MM.1S (cell line): ENCODE measurements at places on chromosomes 5 and 9.

- H3K4me3 ChIP-seq: no peak overlapping the region
- no peak for DNase-seq
- H3K36me3 ChIP-seq: no peaks in the 10 kb centered on the region
- H3K27ac ChIP-seq: no peak overlapping the region
These were observed 361.0 kb upstream of the CDH6 start for GRCh38 chr5:30832519-30832918.

DNA sequence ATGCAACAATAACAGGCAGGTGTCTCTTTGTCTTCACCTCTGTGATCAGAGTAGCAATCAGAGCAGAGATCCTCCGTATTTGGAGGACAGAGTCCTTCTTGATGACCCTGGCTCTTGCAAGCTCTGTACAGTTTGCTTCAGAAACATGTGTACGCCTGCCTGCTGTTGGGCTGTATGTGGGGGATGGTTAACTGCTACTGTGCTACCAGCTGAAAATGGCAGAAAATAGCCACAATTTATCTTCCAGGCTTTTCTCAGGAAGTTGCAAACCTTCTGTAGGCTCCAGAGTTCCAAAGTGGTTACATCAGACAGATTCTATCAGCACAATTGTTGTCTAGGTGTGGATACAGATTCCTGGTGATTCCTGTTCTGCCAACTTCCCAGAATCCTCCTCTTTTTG lies 35.5 kb downstream of the DDX46 start:
- H3K27me3 ChIP-seq: no peaks in the 10 kb centered on the region
- DNase-seq: no peak
- H3K36me3 ChIP-seq: peaks cover 9% of the 10 kb centered on the region; the same call in 1 of the 2 replicates
- no peak overlapping the region for H3K27ac ChIP-seq

DNA sequence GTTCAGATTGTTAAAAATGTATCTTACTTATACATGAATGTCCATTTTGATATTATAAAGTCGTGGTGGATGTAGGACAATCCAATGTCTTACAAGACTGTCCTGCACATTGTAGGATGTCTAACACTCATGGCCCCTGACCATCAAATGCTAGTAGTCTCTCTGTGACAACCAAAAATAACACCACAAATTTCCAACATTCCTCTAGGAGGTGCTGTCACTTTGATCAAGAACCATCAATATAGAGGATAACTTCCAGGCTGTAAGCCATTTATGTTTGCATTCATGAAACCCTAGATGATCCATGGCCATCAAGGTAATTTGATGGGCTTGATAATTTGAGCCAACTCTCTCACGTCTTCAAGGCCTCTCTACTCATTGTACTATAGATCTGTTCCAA lies 20.5 kb upstream of the ZFR start:
- H3K27me3 ChIP-seq: no peaks in the 10 kb centered on the region
- no peaks in the 10 kb centered on the region for H3K4me1 ChIP-seq
- H3K4me3 ChIP-seq: no peak overlapping the region
- H3K36me3 ChIP-seq: no peaks in the 10 kb centered on the region
- DNase-seq: no peak

DNA sequence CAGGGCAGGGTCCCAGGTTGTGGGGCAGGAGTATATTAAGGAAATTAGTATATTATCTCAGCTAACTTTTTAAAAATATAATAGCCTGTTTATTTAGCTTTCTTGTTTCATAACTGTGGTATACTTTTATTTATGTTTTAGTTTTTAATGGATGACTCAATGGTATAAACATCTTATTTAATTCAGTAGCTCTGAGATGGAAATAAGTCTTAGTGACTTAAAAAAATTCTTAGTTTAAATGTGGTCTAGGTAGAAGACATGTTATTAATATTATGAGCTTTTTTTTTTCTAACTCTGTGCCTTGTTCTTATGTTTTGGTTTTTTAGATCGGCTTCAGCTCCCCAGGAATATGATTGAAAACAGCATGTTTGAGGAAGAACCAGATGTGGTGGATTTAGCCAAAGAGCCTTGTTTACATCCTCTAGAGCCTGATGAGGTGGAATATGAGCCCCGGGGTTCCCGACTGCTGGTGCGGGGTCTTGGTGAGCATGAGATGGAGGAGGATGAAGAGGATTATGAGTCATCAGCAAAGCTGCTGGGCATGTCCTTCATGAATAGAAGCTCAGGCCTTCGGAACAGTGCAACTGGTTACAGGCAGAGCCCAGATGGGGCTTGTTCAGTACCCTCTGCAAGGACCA lies 43.1 kb downstream of the LNPEP start:
- no peak overlapping the region for H3K4me3 ChIP-seq
- H3K27ac ChIP-seq: no peak overlapping the region
- no peaks in the 10 kb centered on the region for H3K4me1 ChIP-seq
- DNase-seq: no peak
- no peaks in the 10 kb centered on the region for H3K27me3 ChIP-seq

DNA sequence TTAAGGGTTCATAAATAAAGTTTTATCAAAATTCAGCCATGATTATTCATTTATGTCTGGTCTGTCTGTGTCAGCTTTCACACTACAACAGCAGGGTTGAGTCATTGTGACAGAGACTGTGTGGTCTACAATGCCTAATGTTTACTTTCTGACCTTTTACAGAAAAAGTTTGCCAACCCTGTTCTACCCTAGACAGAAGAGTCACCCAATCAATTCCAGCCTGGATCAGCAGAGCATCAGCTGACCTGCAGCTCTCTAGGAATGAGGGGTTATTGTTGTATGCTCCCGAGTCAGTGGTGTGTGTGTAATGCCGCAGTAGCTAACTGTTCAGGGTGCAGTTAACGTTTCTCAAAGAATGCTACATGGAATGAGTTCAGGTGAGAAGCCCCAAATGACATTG lies 87.3 kb downstream of the HRH2 start:
- no peak overlapping the region for H3K4me3 ChIP-seq
- no peak overlapping the region for H3K27ac ChIP-seq
- H3K27me3 ChIP-seq: peaks cover 9% of the 10 kb centered on the region
- H3K4me1 ChIP-seq: no peaks in the 10 kb centered on the region
- H3K36me3 ChIP-seq: no peaks in the 10 kb centered on the region

- H3K4me1 ChIP-seq: no peaks in the 10 kb centered on the region
- no peaks in the 10 kb centered on the region for H3K36me3 ChIP-seq
- DNase-seq: no peak
- no peak overlapping the region for H3K27ac ChIP-seq
- H3K27me3 ChIP-seq: no peaks in the 10 kb centered on the region
- no peak overlapping the region for H3K4me3 ChIP-seq
These were observed 187.7 kb upstream of the POU5F2 start for GRCh38 chr5:93929131-93929530.

- DNase-seq: no peak
- peaks cover 26% of the 10 kb centered on the region; the same call in 1 of the 2 replicates for H3K36me3 ChIP-seq
- H3K4me1 ChIP-seq: peaks cover 33% of the 10 kb centered on the region
- H3K4me3 ChIP-seq: peak overlapping the region; percentile 93
- H3K27me3 ChIP-seq: no peaks in the 10 kb centered on the region
These were observed 683 bp downstream of the CLPTM1L start for GRCh38 chr5:1343931-1344901.

- 0 out of 2 replicates have a peak, but pooled peaks cover 6% of the 10 kb centered on the region for H3K4me1 ChIP-seq
- H3K27me3 ChIP-seq: no peaks in the 10 kb centered on the region
- peak; percentile 40 for DNase-seq
- H3K27ac ChIP-seq: no peak overlapping the region
- no peaks in the 10 kb centered on the region for H3K36me3 ChIP-seq
These were observed 14.9 kb upstream of the NDUFB6 start for GRCh38 chr9:32587901-32588300.

DNA sequence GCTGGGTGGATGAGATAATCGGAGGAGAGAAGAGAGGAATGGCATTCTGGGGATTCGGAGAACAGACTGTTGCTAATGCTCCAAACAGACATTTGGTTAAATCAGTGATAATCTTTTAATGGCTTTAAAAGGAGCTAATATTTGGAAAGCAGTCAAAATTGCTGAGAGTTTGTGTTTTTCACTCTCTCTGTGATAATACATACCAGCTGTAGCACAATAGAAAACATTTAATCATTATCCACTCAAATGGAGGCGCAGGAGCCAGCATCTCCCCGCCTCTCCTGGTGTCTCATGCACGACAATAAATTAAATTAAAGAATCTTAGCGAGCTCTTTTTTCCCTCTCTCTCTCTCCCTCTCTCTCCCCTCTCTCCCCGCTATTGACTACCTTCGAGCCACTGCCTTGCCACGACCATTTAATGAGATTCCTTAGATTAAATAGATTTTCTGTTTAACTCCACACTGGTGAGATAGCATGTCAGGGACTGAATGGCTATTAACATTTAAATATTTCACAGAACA lies 268.6 kb upstream of the MVB12B start:
- H3K4me3 ChIP-seq: no peak overlapping the region
- H3K27ac ChIP-seq: no peak overlapping the region
- no peaks in the 10 kb centered on the region for H3K36me3 ChIP-seq

DNA sequence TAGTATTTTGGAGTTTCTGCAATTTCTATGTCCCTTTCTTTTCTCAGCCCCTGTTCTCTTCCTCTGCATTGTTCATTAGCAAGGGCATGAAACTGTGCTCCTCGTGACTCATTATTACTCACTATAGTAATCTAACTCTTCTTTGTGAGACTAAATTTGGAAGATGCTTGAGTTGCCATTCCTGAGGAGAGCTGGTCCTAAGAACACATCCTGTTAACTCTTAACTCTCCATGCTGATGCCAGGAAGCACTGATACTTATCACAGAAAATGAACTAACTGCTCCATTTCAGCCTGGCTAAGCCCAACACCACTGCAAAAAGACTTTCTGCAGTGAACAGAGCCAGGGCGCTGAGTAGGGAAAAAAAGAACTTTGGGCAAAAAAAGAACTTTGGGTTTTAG lies 10.6 kb upstream of the CSNK1A1 start:
- no peaks in the 10 kb centered on the region for H3K27me3 ChIP-seq
- DNase-seq: peak; percentile 87
- peaks cover 34% of the 10 kb centered on the region for H3K4me1 ChIP-seq
- H3K4me3 ChIP-seq: peak overlapping the region; percentile 25
- peak overlapping the region; percentile 83 for H3K27ac ChIP-seq
- no peaks in the 10 kb centered on the region for H3K36me3 ChIP-seq

- no peaks in the 10 kb centered on the region for H3K36me3 ChIP-seq
- no peak for DNase-seq
- no peak overlapping the region for H3K4me3 ChIP-seq
- H3K27me3 ChIP-seq: no peaks in the 10 kb centered on the region
- no peaks in the 10 kb centered on the region for H3K4me1 ChIP-seq
These were observed 727.1 kb upstream of the GRAMD2B start for GRCh38 chr5:125695996-125696655.

GRCh38 chr9:6410633-6411032 lies 2.4 kb upstream of the UHRF2 start:
- no peak overlapping the region for H3K27ac ChIP-seq
- peaks cover 9% of the 10 kb centered on the region for H3K4me1 ChIP-seq
- DNase-seq: no peak
- no peaks in the 10 kb centered on the region for H3K27me3 ChIP-seq

GRCh38 chr5:134851307-134851923 lies 5.6 kb downstream of the C5orf24 start:
- H3K36me3 ChIP-seq: 0 out of 2 replicates have a peak, but pooled peaks cover 5% of the 10 kb centered on the region
- no peaks in the 10 kb centered on the region for H3K27me3 ChIP-seq
- H3K4me3 ChIP-seq: no peak overlapping the region
- peaks cover 3% of the 10 kb centered on the region; the same call in 1 of the 2 replicates for H3K4me1 ChIP-seq
- H3K27ac ChIP-seq: no peak overlapping the region

DNA sequence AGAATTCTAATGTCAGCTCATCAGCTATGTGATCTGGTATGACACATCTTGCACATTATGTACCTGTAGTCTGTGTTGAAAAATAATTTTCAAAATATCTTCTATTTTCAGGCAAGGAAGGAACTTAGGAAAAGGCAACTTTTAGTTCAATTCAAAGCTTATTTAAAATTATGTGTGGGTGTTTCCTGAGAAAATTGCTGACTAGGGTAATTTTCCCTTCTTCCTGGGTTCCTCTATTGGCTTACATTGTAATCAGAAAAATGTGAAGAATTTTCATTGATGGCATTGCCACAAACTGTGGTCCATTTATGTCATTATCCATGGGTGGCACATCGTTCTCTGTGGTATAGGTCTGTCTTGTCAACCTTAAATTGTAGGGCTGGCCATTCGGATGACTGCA lies 328.7 kb upstream of the SGCD start:
- H3K36me3 ChIP-seq: no peaks in the 10 kb centered on the region
- DNase-seq: no peak
- no peak overlapping the region for H3K4me3 ChIP-seq
- no peaks in the 10 kb centered on the region for H3K27me3 ChIP-seq

DNA sequence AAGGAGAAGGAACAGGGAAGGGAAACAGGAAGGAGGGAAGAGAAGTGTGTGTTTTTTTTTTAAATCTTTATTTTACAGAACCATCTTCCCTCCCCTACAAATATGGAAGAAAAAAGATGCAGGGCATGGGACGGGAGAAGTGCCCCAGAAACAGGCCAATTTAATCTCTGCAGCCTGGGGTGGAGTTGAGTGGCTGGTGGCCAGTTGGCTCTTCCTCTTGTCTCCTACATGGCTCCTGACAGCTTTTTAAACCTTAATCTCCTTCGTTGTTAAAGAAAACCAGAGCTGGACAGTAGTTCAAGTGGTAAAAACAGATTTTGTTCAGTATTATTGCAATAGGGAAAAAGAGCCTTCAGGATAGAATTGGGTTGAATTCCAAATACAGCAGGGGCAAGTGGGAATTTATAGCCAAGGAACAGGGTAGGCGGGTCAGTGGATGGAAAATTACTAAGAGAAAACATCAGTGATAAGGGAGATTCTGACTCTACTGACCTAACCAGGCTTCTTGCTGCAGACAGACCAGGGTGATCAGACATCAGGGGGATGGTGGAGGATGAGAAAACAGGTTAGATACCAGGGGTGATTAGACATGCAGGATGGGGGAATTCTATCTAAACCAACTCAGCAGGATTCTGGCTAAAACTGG lies 125.1 kb upstream of the CLINT1 start:
- H3K27ac ChIP-seq: no peak overlapping the region
- no peaks in the 10 kb centered on the region for H3K4me1 ChIP-seq
- no peaks in the 10 kb centered on the region for H3K27me3 ChIP-seq
- H3K4me3 ChIP-seq: no peak overlapping the region

- peaks cover 11% of the 10 kb centered on the region for H3K4me1 ChIP-seq
- H3K27ac ChIP-seq: peak overlapping the region; percentile 98
- H3K36me3 ChIP-seq: no peaks in the 10 kb centered on the region
- peak overlapping the region; percentile 94 for H3K4me3 ChIP-seq
- DNase-seq: peak; percentile 88
These were observed 779 bp downstream of the FAM13B start for GRCh38 chr5:138032028-138032571.

- H3K4me3 ChIP-seq: no peak overlapping the region
- no peak for DNase-seq
- H3K27me3 ChIP-seq: no peaks in the 10 kb centered on the region
- peaks cover 3% of the 10 kb centered on the region; the same call in 1 of the 2 replicates for H3K4me1 ChIP-seq
- no peaks in the 10 kb centered on the region for H3K36me3 ChIP-seq
- H3K27ac ChIP-seq: no peak overlapping the region
These were observed 314.1 kb upstream of the PTGER4 start for GRCh38 chr5:40365342-40366330.

DNA sequence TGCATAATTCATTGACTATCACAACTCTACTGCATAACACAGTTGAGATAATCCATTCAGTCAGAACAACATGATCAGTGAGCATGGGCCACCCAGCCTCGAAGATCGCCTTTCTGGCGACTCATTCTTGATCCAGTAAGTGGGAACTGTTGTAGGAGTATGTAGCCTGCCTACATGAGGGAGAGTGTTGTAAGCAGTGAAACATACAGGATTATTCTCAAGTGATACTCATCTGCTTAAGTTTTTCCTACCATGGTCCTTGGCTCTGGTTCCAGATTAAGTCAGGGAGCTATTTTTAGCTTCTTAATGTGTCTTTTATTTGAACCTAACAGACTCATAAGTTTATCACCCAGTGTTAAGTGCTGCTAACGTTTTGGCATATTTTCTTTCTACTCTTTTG lies 44.0 kb downstream of the TNPO1 start:
- no peak overlapping the region for H3K4me3 ChIP-seq
- H3K36me3 ChIP-seq: peaks cover 28% of the 10 kb centered on the region
- no peaks in the 10 kb centered on the region for H3K27me3 ChIP-seq
- no peak for DNase-seq
